ENCODE measurements at places on chromosomes 13 and 19.

- DNase-seq: no peak
Observed at GRCh38 chr13:85887406-85887805, 88.2 kb upstream of the SLITRK6 start.

- no peak for DNase-seq
Observed at GRCh38 chr13:111213964-111214726, 99.0 kb downstream of the ARHGEF7 start.

- no peak for DNase-seq
Observed at GRCh38 chr13:112248862-112249592, 127.1 kb upstream of the SPACA7 start.

- no peak for DNase-seq
Observed at GRCh38 chr13:36770741-36771140, 48.3 kb upstream of the RFXAP start.

DNA sequence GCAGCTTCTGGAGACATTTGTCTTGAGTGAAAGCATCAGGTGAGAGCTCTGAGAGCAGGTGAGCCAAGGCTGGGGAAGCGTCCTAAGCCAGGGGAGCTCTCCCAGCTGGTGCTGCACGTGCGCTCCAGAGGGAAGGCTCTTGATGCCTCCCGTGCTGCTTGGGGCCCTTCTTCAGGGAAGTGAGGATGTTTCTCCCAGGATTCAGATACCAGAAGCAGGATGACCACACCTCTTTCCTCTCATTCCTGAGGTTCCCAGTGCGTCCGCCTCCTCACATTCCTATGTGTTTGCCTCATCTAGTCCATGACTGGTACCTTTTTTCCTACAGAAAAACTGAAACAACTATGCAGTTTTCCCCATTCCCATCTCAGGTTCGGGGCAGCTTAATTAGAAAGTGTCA is 231.0 kb upstream of the IRS2 start:
- DNase-seq: no peak
